ENCODE measurements at places on chromosomes 2 and 18.

DNA sequence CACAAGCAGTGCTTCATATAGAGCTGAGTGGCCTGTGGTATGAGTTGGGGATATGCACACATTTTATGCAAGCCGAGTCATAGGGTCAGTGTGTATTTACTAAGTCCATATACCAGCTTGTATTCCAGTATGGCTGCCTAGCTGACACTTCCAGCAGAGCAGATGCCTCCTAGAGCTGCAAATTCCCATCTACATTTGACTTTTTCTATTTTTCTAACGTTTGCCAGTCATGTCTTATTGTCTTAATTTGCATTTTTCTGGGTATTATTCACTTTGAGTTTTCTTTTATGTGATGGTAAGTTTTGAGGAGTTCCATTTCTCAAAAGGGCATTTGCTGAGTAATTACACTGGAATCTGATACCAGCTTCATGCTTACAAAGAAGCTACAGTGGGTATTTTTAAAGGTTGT, 334.5 kb upstream of the CDH2 start:
- DNase-seq = no peak

- DNase-seq = no peak
These were observed 12.0 kb upstream of the TUBB6 start for GRCh38 chr18:12296087-12296403.

GRCh38 chr2:27179344-27180000, 30.7 kb downstream of the TCF23 start:
- no peak for DNase-seq

DNA sequence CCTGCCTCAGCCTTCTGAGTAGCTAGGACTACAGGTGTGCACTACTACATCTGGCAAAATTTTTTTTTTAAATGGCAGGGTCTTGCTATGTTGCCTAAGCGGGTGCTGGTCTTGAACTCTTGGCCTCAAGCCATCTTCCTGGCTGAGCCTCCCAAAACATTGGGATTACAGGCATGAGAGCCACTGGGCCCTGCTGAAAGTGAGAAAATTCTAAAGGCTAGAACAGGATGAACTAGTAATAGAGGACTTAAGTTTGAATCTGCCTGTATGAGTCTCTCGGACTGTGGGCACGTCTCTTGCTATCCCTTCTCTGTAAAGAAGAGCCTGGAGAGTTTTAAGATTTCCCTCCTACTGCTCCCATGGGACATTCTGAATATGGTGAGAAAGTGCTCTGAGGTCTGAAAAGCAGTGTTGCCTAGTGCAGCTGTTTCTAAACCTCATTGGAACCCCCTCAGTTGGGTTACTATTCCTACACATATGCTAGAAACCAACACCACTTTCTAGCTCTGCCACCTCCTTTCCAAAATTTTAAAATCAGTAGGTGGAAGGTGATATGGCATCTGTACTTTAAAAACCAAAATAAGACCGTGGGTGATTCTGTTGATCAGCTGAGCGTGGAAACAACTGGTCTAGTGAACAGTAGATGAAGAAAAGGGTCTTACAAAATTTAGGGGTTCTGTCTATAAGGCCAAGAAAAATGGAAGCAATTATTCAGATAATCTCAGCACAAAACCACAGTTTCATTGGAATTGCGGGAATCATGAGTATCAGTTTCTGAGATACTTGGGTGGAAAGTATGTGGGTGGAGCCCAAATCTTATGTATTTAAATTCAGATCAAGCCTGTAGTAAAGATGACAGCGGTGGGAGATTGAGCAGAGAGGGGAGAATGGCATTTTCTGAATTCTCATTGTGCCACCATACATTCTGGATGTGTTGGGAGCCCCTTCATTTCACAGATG, 259.8 kb upstream of the CXCR4 start:
- DNase-seq = no peak

DNA sequence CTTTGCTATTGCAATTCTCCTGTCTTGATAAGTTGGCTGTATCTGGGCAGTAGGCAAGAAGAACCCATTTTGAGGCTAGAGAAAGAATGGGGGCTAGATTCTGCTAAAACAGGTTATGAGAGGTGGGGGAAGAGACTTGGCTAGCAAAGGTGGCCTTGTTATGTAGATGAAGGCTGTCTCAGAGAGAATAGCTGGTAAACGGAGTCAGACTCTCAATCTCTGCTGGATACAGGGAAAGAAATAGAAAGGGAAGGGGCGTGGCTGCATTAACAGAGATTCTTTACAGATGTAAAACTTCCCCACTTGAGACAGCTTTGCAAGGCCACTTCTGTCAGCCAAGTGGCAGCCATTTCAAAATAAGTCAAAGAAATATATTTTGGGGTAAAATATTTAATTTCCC, 38.1 kb upstream of the ARHGAP25 start:
- DNase-seq = no peak

DNA sequence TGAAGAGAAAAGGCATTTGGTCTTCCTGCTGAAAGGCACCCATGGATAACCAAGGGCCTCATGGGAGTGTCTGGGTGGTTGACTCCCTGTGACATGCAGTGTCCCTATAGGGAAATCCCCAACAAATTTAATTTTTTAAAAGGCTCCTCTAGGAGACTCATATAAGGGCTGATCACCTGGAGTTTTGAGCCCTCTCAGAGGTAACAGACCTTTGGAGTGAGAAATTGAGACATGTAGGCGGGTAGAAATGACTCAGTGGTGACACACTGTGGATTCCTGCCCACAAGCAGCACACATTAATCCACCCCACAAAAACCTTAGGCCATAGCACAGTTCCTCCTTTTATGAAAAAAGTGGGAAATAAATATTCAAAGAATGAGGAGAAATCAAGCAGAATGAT, 557.0 kb upstream of the CNTNAP5 start:
- DNase-seq = no peak

DNA sequence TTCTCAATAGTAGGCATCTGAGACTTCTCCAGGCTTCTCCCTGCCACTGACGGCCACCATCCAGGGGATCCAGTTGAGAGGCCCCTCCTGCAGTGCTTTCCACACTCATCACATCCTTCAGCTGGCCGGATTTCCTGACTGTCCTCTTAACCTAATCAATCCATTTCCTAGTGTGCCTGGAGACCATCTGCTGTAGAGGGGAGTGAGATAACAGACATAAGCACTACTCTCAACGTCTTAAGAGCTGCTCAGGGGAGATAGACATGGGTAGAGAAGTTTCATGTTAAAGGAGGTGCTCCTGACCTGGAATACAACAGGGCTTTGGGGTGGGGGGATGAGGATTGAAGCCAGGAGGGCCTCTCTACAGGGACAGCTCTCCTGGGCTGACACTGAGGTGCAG, 14.2 kb downstream of the SPR start:
- DNase-seq = no peak

GRCh38 chr18:58020567-58021107, 23.4 kb upstream of the NEDD4L start:
- DNase-seq = no peak

DNA sequence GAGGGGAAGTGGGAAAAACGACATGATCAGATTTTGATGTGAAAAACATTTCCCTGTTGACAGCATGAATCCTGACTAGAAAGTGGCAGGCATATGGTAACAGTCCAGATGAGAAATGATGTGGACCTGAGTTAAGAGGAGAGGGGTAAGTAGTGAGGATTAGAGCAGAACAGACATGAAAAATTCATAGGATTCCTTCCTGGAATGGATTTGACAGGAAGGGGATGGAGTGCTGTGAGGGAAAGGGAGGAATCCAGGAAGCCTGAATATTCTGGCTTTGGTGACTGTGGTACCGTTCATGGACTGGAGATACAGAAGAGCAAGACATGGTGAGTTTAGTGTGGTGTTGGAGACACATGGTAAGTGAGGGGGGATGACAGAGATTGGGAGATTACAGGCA, 115.4 kb downstream of the TMEM131 start:
- DNase-seq = no peak

- no peak for DNase-seq
These were observed 158.8 kb downstream of the RIF1 start for GRCh38 chr2:151568501-151568900.

DNA sequence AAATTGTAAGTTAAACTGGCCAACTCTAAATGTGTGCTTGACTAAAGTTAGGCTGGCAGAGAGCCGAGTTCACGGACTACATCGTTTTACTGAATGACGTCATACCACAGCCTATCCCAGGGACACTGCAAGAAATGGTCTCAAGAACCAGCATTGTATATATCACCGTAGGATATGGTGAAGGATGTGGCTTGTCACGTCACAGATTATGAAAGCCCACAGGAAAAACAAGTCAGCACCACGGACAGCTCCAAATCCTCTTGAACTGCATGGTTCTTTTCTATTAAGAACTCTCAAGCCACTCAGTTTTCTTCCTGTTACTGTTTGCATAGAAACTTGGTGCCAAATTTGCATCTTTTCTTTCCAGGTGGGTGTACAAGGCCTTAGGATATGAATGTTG, 85.1 kb upstream of the ACAA2 start:
- DNase-seq = no peak

GRCh38 chr18:22164337-22165048, 4.9 kb upstream of the GATA6 start:
- DNase-seq = no peak

DNA sequence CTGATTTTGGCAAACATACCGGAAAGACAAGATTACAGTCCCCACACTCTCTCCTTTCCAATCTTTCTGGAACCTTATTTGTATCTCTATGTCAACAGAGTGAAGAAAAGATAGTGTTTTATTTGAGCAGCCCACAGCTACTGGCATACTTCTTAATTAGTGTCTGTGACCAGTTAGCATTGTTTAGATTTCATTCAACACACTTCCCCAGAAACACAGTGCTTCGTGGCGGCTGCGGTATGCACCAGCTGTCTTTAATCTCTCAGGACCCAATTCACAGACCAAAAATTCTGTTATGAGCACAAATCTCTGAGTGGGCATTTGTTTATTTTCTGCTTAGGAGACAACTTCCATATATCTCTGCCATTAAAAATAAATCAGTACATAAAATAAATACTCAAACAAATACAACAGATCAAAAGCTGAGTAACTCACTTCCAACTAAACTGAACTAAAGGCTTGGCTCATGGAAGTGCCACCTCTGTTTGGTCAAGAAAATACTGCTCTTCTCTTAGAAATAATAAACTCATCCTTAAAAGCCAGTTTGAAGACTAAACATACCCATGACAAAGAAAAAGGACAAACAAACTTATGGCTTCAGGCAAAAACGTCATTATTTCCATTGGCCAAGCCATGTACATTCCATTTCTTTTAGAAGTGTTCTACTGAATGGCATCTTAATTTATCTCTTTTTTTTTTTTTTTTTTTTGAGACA, 392.4 kb downstream of the TXNL1 start:
- no peak for DNase-seq

GRCh38 chr2:15316370-15316814, 244.7 kb downstream of the NBAS start:
- peak; percentile 73 for DNase-seq

DNA sequence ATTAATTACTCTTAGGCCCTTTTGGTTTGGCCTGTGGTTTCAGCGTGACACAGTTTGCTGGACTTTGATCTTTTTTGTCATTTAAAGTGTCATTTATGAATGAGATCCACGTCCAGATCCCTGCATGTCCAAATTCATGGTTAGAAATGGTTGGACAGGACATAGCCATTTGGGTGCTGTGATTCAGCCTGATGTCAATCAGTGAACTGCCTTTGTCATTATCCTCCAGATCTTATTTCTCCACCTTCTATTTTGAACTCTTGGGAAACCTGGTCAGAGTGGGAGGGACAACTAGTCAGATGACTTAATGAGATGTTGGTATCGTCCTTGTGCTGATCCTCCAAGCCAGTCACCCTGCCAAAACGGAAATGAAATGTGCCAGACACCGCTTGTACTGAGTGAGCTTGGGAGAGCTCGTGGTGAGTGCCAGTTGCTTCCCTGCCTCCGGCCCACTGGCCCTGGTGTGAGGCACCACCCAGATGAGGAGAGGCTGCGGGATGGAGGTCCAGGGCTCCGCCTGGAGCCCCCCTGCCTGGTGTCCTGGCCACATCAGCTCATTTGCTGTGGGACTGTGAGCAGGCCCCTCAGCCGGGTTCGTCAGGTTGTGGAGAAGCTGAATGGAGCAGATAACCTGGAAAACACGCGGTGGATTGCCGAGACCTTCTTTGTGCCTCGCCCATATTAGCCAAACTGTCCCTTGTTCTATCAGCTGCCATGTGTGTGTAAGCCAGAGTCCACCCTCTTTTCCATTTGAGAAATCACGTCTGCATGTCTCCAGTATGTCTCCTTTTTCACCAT, 70.1 kb downstream of the DGKD start:
- no peak for DNase-seq

DNA sequence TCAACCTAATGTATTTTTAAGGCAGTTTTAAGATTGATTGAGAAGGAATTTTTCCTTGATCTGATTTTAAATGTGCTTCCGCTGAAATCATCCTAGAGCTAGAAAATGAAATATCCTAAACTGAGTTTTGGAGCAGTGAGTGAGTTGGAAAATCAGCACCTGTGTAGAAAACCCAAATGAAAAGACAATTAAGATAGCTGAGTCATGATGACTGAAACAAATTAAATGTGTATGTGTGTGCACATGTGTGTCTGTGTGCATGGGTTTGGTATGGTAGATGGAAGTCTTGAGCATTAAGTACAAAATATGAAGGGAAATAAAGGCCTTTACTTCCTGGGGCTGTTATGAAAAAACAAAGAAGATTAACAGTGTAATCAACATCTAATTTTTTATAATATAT, 394.6 kb upstream of the MAP2 start:
- DNase-seq = no peak

GRCh38 chr2:29117636-29118303, 2.6 kb downstream of the CLIP4 start:
- DNase-seq = no peak

DNA sequence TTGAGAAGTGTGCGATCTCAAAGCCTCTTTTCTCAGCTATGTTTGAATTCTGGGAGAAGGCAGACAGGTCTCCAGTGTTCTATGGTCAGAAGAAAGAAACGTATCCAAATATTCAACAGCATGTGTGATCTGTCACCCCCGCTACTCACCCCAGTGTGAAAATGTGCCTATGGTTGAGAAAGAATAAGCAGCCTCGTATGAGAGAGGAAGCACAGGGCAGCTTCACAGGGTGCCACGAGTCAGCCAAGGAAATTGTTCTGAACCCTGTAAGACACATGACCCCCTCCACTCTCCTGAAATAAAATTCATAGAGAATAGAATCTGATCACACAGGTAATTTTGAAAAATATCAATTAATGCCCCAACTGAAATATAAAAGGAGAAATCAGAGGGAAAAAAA, 8.0 kb upstream of the SF3B1 start:
- no peak for DNase-seq

DNA sequence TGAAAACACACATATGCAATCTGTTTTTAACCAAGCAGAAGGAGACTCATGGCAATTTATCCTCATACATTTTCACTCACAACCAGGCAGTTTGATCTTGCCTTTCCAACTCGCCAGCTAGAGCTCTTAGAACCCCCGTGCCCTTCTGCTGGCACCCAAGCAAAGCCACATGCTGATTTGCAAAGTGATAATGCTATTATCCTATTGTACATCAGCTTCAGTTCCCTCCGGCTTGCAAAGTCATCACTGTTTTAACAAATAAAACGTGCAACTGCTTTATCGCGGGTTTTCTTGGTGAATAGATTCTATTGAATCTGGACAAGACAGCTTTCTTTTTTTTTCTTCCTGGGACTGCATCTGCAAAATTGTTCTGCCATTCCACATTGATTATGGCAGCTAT, 314.6 kb downstream of the LNPK start:
- DNase-seq = no peak

- DNase-seq = no peak
These were observed 93.9 kb downstream of the INHBB start for GRCh38 chr2:120439637-120440384.
